ENCODE measurements at places on chromosomes 6 and 20.

- no peak for DNase-seq
Observed at GRCh38 chr20:17658648-17658993, 23.4 kb downstream of the RRBP1 start.

GRCh38 chr6:140789466-140789865, 1343.3 kb upstream of the GJE1 start:
- DNase-seq: no peak

- no peak for DNase-seq
Observed at GRCh38 chr6:142045380-142046278, 87.1 kb upstream of the GJE1 start.

- DNase-seq: no peak
Observed at GRCh38 chr6:4368649-4369048, 233.3 kb upstream of the ECI2 start.
